ENCODE measurements at places on chromosomes 3 and 15.

DNA sequence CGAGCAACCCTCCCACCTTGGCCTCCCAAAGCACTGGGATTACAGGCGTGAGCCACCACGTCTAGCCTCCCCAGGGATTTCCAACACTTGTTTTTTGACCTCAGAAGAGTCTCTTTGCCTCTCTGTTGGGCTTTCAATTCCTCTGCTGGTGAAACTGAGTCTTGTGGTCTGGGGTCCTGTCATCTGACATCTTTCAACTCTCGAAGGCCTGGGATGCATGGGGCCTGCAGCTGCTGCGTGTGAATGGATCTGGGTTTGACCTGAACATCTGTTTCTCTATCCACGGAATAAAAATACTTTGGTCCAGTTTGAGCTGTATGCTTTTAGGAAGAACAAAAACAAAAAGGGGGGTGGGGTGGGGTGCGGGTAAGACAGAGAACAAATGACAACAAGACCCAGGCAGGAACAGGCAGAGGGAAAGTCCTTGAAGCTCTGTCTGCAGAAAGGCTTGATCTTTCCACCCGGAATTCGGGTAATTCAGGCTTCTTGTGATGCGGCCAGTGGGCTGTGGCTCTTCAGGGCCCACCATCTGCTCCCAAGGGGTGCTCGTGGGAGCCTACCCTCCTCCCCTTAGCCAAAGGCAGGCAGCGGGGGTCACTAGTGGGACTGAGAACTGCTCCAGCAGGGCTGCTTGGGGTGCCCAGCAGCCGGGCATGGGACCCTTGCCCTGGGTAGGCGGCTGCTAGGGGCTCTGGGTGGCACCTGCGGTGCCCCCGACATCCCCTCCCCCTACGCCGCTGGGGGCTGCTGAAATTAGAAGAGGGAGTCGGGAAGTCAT lies 71.5 kb downstream of the SLC12A8 start:
- no peak for DNase-seq

DNA sequence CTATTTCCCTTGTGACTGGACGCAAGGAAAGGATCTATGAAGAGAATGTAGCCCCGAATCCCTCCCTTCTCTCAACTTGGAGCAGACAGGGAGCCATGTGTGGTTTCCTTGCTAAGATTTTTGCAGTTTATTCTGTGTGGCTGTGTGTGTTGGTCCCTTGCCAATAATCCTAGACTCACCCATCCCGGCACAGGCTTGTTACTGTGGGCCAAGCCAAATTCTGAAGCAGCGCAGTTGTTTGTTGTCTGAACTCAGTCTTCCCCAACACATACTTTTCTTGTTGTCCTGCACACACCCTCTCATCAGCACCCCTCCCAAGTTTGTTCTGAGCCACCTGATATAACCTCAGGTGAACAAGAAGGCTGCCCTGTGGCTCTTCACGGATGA lies 193.3 kb upstream of the CTDSPL start:
- no peak for DNase-seq

DNA sequence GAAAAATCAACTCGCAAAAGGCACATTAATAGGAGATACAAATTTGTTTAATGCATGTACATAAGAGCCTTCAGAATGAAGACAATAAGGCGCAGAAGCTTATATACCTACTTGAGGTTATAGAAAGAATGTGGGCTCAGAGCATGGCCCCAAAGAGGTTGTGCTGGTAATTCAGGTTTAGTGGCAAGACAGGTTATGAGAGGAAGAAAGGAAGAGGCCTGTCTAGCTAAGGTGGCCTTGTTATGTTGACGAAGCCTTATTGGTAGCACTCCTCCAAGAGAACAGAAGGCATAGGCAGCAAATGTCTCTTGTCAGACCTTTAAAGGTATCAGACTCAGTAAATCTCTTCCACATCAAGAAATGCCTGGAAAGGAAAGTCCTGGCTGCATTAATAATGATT lies 290.8 kb downstream of the MCTP2 start:
- no peak for DNase-seq

GRCh38 chr3:143120716-143121240 lies 1.2 kb downstream of the CHST2 start:
- DNase-seq, result peak; percentile 23

GRCh38 chr3:17808994-17809393 lies 66.6 kb upstream of the TBC1D5 start:
- DNase-seq, result no peak

DNA sequence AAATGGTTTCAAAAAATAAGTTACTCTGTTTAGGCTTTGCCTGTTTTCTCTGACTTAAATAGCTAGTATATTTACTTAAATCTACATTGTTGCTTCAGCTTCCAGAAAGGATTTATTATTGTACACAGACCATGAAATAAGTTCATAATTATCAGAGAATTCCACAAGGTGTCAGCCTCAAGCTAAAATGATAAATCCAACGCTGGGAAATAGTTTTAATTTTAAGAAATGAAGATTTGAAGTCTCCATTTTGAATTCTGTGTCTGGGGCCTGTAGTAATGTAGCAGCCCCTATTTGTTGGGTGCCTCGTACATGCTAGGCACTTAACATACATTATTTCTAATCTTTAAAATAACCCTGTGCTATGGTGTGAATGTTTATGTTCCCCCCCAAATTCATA lies 92.6 kb upstream of the KCNMB2 start:
- no peak for DNase-seq

DNA sequence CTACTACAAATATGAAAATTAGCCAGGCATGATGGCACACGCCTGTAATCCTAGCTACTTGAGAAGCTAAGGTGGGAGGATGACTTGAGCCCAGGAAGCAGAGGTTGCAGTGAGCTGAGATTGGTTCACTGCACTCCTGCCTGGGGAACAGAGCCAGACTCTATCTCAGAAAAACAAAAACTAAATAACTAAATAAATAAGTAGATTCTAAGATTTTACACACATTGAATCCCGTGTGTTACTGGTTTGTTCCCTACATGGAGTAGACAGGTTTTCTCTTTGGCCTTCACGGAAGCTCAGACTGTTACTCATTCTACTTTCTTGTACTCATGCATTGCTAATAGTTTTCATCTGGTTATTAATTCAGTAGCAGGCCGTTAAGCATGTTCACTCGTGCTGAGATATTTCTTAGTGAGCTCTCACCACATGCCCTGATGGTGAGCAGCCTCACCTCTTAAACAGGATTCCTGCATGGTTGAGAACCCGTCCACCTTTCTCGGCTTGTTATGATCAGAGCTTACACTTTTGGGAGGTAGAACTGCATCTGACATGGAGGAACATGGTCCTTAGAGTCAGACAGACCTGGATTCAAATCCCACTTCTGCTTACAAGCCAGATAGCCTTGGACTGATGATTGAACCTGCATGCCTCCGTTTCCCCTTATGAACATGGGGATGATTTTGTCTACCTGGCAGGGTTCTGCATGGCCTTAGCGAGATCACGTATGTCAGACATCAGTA lies 49.1 kb downstream of the CMTM7 start:
- DNase-seq, result no peak

GRCh38 chr3:159322322-159322939 lies 520.6 kb downstream of the MFSD1 start:
- peak; percentile 59 for DNase-seq

- no peak for DNase-seq
Measured at GRCh38 chr15:48759921-48760320, 50.9 kb downstream of the CEP152 start.

GRCh38 chr15:43777267-43777914 lies 625 bp upstream of the ELL3 start:
- peak; percentile 63 for DNase-seq

DNA sequence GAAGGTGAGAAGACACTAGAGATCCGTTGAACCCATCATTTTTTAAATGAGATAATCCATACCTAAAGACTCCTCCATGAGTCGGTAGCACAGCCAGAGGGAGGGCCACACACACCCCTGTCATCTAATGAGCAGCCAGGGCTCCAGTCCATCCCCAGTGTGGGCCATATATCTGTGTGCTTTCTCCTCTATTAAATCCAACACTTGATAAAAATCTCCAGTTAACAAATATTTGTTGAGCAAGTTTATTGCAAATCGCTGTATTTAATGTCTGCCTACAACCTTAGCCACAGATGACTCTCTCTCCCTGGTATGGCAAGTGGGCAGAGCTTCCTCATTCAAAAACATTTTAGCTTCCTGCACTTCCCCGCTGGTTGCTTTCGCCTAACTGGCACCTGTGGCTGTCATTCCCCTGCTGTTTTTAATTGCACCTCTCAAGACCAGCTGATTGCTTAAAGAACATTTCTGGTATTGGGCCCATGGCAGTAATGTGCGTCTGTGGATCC lies 82.8 kb downstream of the SMAD3 start:
- no peak for DNase-seq

DNA sequence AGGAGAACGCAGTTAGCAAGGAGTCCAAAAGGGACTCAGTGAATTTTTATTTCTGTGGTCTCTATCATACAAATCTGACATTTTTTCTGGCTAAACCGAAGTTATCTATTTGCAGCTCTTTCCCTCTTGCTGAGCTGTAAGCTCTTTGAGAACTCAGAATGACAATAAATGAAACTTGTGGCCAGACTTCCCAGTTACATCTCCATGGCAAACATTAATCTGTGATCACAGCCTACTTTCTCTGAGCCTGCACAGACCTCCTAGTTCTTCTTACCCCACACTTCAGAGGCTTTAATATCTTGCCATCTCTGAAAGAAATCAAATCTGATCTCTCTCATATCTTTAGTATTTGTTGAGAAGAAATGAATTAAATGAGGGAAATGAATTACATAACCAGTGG lies 58.0 kb downstream of the PLD1 start:
- no peak for DNase-seq

DNA sequence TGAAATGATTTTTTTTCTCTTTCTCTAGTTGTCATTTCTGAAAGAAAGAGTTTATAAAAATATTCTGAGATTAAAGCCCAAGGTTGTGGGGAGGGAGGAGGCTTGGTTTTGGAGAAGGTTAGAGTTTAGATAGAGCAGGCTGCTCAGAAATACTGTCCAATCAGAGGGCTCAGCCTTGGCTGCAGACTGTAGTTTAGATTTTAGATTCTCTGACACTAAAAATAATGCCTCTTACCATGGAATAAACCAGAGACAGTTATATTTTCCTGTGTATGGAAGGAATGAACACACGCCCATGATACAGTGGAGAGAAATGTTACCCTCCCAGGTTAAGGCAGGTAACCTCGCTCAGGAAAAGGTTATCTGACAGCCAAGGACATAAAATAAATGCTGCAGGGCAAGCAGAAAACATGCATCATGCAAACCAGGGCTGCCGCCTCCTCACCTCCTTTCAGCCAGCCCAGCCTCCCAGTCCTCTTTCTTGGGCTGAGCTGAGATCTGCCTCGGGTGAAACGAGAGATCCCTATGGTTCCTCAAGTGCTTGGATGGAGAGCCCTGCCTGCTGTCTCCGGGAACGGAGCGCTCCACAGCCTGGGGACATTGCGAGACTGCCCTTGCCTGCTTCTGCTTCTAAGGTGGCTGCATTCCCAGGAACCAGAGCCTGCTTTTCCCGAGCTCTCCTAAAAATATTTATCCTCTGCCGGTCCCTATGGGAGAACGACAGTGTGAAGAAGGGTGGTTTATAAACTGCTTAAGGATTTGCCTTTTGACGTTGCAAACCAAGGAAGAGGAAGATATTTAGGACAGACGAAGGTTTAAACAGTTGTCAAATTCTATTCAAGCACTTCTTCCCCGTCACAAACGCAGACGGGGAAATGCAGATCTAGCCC lies 848 bp downstream of the NCEH1 start:
- no peak for DNase-seq

GRCh38 chr3:115715241-115715745 lies 92.0 kb downstream of the GAP43 start:
- DNase-seq, result no peak

DNA sequence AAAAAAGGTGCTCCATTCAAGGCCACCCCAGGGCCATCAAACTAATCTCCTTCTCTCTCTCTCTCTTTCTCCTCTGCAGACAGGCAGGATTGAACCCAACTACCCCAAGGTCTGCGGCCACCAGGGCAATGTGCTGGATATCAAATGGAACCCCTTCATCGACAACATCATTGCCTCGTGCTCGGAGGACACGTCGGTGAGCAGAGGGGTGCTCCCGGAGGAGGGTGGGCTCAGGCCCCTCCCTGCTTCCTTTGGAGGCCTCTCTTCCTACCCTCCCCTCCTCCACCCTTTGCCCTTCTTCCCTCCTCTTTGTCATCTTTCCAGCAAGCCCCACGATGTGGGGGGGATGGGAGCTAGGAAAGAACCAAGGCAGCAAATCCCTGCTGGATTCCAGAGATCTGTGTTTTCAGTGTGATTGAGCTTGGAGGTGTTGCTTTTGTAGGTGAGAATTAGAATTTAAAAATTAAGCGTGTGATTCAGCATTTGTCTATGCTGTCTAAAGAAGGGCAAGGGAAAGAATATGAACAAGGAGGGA lies 116.3 kb downstream of the CORO2B start:
- DNase-seq, result no peak

DNA sequence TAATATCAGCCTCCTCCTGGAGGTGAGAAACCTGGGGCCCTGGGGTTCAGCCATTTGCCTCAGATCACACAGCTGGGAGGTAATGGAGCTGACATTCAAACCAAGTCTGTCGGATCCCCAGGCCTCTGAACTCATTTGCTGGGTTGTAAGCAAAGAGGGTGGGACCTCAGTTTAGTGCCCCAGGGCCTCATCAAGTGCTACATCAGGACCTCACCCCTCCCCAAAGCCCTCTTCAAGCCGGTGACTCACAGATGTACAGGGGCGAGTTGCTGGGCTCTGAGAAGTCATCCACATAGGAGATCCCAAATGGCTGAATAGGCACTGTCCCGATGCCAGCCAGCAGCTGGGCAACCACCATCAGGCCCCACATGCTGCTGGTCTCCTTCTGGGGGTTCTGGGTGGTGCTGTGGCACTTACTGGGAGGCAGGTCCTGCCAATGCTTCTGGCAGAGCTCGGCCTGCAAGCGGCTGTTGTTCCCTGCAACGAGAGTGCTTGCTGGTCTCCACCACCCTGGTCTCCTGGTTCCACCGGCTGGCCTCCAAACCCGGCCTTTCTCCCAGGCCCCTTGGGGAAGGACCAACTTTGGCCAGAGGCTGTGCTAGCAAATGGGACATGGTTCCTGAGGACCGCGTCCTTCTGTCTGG lies 59.2 kb upstream of the RAB6B start:
- DNase-seq, result no peak

DNA sequence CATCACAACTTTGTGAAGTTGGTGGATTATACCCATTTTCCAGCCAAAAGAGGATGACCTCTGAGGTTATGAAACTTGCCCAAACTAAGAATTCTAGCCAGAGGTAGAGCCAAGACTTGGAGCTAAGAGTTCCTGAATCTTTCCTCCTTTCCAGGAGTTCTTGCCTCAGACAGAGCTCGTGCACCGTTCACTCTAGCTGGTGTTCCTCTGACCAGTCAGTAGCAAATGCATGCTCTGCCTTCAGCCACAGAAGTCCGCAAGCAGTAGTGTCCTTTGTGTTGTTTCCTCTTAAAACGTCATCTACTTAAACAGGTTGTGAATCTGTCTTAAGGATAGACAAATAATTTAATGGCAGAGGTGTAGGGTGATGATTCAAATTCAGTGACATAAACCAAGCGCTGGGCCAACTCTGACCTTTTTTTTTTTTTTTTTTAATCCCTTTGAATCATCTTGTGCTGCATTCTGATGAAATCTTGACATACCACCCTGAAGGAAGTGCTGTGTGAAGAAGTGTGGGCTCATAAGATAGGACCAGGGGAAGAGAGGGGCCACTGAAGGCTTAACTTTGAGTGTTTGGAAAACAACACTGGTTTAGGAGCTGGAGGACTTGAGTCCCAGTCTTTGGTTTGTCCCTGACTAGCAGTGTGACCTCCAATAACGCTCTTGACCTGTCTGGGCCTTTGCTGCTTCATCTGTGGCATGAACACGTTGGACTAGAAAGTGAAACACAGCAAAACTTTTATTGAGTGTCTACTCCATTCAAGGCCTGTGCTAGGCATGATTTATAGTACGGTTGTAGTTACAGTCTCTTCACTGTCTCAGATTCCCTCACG lies 53.4 kb downstream of the ITPR1 start:
- no peak for DNase-seq

Measured in neural crest cell (in vitro differentiated cells).